ENCODE measurements at places on chromosomes 7 and 10.

DNA sequence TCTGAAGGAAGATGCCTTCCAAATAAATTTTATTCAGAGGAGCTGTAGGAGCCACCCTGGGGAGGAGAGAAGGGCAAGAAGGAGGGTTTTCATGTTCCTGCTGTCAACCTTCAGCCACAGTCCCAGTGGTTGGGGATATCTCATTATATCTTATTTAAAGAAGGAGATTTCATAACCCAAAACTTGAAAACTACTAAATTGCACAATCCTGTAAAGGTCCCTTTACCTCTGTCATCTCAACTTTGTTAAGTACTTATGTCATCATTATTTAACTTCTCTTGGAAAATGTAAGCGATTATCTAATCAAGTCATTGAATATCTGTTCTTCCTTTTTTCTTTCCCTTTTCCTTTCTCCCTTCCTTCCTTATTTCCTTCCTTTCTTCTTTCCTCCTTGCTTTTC is 794.5 kb upstream of the IGFBP3 start:
- no peak for DNase-seq

DNA sequence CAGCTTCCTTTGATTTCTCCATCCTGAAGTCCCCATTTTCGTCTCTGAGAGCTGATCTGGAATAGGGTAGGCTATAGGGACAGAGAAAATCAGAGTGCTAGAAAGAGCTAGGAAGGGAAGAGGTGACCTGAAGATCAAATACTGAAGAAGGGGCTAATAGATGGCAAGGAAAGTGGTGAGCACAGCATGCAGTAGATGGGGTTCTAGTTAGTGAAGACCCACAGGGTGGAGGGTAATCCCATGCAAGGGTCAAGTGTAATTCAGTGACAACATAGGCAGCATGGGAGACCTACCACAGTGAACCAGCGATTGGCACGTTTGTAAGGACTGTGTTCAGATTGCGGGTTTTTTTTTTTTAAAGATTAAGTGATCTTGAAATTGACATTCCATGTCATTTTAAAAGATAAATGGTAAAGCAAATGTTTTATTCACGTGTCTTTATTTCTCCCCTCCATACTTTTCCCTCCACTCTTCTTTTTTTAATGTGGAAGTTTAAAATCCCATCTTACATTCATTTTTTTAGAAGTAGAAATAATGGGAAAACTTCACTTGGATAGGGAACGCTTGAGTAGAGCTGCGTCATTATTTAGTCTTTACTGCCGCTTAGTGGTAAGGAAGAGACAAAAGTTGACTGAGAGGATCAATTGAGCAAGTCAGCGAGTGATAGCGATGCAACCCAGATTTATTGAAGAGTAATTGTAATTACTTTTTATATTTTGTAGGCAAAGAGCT is 21.0 kb upstream of the ABI1 start:
- no peak for DNase-seq

GRCh38 chr10:69576334-69577011 is 3.3 kb upstream of the NEUROG3 start:
- DNase-seq = no peak

- DNase-seq = no peak
Observed at GRCh38 chr7:112886208-112886607, 96.0 kb upstream of the TMEM168 start.

GRCh38 chr10:130336617-130337304 is 200.6 kb downstream of the GLRX3 start:
- no peak for DNase-seq

Measured in esophagus squamous epithelium (tissue), 5 donors.